Head of caudate nucleus (tissue), 42 donors: ENCODE measurements at places on chromosomes 5 and 9.

DNA sequence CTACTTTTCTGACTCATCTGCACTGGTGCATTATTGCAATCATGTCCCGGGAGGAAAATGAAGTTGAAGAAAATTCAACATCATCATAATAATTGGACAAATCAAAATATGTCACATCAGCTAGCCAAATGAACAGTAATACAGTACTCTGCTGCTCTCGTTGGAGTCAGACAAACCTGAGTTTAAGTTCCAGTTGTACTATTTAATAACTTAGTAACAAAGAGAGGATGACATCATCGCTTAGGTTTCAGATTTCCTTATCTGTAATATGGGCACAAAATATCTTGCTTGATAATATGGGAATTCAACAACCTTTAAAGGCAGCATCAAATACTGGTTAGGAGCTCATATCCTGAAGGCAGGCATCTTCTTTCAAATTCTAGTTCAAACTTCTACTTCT lies 1248.9 kb upstream of the ACO1 start:
- DNase-seq = no peak

- DNase-seq = no peak
Observed at GRCh38 chr5:109324931-109325330, 84.8 kb downstream of the PJA2 start.

GRCh38 chr9:110410961-110411360 lies 73.3 kb upstream of the TXNDC8 start:
- DNase-seq = no peak

- DNase-seq = no peak
Observed at GRCh38 chr9:76438841-76439588, 20.0 kb upstream of the GCNT1 start.

- DNase-seq = no peak
Observed at GRCh38 chr5:2575292-2575691, 176.2 kb downstream of the IRX2 start.

DNA sequence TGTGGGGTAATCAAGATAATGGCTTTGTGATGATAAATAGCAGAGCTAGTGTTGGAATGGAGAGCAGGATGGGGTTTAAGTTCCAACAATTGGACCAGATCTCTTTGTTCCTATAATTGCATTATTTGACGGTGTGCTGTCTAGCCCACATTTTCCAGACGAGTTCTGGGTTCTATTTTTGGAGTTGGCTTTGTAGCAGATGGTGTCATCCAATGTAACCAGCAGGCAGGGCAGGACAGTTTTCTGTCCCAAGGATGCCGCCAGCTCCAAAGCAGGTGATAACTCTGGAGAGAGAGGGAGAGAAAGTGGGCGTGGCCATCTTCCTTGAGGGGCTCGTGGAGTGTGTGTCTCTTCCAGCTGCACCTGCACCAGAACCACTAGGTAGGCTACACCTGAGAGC lies 251.3 kb downstream of the KIF4B start:
- DNase-seq = no peak

DNA sequence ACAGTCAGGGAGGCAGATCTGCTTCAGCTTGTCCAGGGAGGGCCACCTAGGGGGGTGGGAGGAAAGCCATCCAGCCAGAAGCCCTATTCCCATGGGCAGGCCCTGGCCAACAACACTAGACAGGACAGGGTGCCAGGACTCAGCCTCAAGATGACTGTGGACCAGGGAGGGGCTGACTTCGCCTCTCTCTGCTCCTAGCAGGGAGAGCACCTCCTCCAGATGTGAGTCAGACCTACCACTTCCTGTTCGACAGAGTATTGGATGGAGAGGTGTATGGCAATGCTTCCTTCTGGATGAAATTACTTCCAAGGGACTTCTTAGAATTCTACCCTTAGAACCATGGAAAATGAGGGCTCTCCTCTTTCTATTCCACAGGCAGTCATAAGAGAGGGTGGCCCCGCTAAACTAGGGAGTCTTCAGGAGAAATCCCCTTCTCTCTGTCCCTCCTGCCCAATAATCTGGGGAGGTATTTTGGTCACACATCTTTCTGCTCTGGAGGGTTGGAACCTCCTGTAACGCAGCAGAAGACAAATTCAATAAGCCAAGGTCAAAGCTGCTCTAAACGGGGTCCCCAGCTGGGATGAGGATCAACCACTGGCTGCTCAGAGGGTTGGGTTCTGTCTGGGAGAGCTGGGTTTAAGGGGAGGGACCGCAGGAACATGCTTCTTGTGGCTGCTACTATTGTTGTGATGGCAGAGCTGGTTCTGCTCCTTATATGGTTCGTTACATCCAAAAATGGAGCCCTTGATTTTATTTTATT lies 23.2 kb upstream of the RCL1 start:
- no peak for DNase-seq

DNA sequence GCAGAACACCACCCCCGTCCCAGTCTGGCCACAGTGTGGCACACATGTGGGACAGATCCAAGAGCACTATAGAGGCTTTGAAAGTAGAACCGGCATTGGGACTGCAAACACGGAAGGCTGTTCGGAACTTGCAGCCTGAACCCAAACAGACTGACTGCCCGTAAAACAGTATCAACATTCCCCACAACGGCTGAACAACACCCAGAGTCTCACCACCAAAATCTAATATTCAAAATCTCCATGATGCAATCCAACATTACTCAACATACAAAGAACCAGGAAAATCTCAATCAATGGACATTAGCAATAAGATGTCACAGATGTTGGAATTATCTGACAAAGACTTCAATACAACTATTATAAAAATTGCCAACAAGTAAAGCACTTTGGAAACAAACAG lies 82.3 kb downstream of the ROR2 start:
- DNase-seq = no peak

- no peak for DNase-seq
Observed at GRCh38 chr5:127353796-127354195, 63.2 kb downstream of the MEGF10 start.
